Hindlimb muscle (tissue), 1 donor: ENCODE measurements at places on chromosomes 13 and 19. TPM values are rescaled to one million over a fixed set of nuclear protein-coding genes. Genes with fewer than 3 reads are reported as not detected.
A peak's percentile ranks its signal among the peaks of the same experiment; 100 is the strongest.

DNA sequence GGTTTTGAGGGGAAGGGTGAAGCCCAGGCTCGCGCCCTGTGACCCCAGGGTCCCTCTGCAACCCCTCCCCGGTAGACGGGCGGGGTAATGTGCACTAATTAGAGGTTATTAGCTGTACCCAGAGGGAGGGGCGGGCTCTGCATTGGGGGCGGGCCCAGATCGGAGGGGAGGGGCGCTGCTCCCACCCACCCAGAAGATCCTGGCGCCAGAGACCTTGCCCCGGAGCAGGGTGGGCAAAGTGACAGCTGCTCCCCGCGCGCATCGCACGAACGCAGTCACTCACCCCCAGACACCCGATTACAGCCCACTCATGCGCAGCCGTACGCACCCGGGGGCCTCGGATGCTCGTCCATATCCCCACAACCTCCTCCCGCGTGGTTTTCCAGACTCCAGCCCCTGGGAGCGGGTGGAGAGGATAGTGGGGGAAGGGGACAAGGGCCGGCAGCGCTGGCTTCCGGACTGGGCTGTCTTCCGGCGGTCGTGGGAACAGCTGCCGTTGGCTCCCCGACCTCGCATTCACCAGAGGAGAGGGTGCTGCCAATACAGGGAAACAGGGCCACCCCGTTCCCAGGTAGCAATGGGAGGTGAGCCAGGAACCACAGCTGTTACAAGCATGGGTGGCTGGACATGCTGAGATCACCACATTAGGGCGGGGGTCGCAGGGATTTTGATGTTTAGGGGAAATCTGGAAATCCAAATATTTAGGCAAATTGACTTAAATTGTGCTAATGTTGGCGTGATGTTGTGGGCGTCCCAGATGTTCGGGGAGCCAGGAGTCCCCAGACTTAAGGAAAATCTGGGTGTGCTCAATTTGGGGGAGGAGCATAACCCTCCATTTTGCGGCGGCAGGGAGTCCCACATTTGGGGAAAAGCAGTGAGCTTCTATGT lies 2.9 kb upstream of the HOOK2 start:
- DNase-seq = no peak

- no peak for DNase-seq
Observed at GRCh38 chr13:41049480-41050440, 11.5 kb upstream of the WBP4 start.

DNA sequence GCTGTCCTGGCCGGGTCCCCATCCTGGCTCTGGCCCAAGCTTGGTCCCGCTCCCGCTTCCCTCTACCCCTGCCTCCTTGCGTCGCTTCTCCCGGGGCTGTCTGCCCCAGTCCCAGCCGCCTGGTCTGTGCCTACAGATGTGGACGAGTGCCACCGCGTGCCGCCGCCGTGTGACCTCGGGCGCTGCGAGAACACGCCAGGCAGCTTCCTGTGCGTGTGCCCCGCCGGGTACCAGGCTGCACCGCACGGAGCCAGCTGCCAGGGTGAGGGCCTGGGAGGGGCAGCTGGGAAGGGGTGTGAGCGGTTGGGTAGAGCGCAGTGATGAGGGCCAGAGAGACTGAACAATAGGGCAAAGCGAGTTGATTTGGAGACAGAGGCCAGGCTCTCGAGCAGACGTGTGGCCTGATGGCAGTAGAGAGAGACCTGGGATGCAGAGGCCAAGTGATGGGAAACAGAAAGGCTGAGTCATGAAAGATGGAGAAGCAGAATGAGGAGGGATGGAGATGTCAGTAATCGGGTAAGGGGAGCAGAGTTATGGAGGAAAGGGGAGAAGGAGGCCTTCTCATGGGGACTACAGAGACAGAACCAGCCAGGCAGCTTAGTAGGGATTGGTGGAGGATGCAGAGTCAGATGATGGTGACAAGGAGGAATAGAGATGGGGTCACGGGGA lies 9.4 kb downstream of the LTBP4 start:
- DNase-seq = no peak

DNA sequence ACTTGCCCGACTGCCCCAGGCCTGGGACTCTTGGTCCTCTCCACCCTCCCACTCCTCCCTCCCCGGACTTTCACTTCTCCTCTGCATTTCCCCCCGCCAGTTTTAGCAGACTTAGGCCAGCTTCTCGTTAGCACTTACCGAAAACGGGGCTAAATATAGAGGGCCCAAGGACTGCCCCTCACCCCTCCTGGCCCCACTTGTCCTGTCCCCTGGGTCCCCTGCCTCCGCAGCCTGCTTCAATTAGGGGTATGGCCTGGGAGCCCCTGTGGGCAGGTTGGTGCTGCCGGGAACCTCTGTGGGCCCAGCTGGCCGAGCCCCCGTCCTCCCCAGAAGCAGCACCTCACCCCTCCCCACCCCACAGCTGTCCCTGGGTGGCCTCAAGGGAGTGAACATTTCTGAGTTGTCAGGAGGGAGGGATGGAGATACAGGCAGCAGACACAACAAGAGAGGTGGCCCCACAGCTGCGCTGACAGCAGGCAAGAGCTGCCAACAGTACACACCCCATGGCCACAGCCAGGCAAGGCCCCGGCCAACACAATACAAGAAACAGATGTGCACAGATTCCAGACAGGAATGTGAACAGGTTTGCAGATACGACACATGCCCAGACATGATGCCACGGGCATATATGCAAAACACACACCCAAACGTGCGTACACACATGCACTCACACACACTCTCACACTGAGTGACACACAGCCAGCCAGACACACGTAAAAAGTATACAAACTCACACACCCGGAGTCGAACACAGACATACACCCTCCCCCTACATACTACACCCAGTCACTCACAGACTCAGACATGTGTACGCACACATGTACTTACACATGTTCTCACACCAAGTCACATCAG lies 2.6 kb downstream of the POU2F2 start:
- DNase-seq = peak; percentile 42

DNA sequence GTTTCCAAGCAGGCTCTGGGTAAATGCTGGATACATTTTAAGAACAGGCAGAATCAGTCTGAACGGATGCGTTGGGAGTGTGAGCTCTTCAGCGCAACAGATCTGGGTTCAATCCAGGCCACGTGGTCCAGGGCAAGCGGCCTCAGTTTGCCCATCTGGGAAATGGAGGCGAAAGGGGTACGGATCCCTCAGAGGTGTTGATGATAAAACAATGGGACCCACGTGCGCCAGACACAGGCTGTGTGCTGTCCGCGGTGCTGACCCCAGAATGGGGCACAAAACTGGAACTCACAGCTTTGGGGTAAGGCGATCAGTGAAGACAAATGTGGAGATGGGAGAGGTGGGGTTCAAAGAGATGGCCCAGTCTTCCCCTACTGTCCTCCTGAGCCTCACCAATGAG lies 13.1 kb upstream of the PDE4C start:
- DNase-seq = no peak

DNA sequence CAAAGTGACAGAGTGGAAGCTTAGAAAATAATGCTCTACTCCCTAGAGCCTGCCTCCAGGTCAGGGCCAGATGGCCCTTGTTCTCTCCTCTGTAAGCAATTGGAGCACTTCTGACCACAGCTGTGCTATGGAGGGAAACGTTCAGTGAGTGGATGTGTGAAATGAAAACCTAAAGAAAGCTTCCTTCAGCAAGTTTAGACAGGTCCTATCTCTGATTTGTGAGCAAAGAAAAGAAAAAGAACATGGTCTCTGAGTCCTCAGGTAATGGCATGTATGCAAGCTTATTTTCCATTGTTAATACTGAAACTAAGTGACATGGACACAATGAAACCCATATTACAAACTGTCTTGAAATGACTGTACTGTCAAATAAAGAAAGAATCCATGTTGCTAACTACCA lies 1486.8 kb downstream of the EFNB2 start:
- DNase-seq = no peak

GRCh38 chr13:30850204-30850866 lies 55.7 kb upstream of the MEDAG start:
- no peak for DNase-seq

DNA sequence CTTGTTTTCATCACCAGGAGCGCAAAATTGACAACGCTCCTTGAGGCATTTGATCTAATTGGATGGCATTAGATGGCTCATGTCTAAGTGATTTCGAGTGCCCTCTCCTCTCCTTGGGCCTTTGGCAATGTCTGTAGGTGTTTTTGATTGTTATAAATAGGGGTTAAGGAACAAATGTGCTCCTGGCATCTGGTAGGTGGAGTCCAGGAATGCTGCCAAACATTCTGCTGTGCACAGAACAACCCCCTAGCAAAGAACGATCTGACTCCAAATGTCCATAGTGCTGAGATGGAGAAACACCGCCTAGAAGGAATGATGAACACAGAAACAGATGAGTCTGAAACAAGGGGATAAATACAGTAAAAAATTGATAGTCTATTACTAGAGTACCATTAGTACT lies 68.0 kb upstream of the C1QTNF9B start:
- DNase-seq = no peak

DNA sequence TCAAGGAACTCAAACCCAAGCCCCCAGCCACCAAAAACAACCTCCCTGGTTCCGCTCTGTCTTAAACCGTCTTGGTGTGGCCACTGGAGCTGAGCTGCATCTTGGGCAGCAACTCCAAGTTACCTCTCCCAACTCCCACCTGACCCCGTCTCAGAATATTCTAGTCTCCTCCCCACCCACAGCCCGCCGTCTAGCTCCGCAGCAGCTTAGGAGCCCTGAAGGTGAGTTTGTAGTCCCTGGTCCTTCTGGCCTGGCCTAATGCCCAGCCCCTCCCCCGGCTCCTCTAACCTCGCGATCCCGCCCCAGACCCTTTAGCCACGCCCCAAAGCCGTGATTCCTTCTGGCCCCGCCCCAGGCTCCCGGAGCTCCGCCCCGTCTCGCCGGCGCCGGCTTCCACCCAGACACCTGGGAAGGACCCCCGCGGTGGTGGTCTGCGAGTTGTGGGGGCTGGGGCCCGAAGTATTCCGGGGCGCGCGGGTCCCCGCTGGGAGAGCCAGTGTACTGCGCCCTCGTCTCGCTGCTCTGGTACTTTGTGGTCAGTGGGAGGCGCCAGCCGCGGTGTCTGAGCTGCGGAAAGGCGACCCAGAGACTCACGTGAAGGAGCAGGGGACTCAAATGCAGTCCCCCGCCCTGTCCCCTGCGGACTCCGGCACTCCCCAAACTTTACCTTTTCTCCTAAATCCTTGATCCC lies 2.5 kb upstream of the LHB start:
- no peak for DNase-seq

DNA sequence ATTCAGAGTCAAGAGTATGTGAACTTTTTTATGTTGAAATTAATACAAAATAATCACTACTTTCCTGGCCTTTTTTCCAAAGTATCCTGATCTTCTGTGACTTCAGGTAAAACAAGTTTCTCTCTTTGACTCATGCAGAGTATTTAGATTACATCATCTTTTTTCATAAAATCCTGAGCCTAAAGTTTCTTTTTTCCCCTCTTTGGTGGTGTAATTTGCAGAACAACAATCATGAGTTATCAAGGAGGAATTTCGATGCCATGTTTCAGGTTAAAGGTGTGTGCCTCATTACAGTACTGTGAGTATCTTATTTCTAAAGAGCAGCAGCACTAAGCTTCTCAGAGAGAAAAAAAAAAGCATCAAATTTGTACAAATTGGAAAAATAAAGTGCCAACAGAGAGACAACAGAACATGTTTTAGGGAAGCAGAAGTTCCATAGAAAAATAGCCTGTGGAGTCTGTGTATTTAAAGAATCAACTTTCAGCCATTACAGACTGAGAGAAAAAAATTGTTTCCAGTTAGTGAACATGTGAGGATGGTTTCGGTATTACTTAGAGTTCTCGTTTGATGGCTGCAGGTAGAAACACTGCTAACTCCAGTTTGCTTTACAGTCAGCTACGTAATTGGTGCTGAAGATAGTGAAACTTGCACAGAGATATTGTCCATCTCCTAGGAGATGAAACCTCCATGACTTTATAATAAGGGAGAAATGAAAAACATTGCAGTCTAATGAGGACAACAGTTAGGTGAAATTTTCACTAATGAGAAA lies 78.1 kb upstream of the PCDH9 start:
- DNase-seq = no peak

DNA sequence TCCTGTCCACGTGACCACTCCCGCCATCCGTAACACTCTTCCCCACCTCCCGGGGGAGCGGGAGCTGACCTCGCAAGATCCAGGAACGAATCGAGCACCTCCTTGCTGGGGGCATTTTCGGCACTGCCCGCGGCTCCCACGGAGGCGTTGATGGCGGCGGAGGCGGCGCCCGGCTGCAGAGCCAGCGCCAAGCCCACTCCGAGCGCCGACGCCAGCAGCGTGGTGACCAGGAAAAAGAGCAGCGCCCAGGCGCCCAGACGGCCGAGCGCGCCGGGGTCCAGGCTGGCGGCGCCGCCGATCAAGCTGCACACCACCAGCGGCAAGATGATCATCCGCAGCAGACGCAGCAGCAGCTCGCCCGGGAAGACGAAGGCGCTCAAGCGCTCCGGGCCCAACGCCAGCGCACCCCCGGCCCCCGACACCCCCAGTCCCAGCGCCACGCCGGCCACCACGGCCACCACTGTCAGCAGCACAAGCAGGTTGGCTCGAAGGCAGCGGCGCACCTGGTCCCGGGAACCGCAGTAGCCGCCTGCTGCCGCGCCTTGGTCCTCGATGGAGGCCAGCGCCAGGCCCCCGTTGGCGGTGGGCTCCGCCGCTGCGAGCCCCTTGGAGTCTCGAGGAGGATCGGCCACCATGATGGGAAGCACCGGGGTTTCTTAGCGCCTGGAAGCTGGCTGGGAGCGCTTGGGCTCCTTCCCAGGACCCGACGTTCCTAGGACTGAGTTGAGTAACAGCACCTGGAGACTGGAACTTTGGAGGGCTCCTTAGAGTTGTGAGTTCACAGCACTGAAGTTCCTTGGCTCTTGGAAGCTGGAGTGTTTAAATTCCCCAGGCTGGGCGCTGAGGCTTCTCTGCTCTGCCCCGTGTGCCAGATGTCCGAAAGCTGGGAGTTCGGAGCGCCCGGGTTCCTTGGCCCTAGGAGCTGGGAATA lies 798 bp downstream of the SLC1A5 start:
- DNase-seq = peak; percentile 51

DNA sequence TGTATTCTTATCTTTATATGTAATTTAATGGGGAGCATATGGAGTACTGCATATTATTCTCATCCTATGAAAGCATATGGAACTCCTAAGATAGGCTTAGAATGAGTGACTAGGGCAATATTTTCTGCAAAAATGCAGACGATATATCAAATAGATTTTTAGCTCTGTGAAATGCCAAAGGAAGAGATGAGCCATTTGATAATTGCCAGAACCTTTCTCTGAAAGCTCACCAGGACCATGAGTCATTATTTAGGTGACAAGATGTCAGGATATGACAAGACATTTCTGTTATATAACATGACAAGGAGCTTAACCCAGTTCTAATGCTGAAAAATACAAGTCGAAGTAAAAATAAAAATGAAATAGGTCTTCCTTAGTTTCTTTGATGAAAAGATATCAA lies 145.0 kb downstream of the SLITRK6 start:
- DNase-seq = no peak

MICOS13 gene
- 101 TPM for polyA plus RNA-seq

ARHGAP33 gene
- polyA plus RNA-seq = 19.9 TPM
